ENCODE measurements at places on chromosomes 1 and 21.

DNA sequence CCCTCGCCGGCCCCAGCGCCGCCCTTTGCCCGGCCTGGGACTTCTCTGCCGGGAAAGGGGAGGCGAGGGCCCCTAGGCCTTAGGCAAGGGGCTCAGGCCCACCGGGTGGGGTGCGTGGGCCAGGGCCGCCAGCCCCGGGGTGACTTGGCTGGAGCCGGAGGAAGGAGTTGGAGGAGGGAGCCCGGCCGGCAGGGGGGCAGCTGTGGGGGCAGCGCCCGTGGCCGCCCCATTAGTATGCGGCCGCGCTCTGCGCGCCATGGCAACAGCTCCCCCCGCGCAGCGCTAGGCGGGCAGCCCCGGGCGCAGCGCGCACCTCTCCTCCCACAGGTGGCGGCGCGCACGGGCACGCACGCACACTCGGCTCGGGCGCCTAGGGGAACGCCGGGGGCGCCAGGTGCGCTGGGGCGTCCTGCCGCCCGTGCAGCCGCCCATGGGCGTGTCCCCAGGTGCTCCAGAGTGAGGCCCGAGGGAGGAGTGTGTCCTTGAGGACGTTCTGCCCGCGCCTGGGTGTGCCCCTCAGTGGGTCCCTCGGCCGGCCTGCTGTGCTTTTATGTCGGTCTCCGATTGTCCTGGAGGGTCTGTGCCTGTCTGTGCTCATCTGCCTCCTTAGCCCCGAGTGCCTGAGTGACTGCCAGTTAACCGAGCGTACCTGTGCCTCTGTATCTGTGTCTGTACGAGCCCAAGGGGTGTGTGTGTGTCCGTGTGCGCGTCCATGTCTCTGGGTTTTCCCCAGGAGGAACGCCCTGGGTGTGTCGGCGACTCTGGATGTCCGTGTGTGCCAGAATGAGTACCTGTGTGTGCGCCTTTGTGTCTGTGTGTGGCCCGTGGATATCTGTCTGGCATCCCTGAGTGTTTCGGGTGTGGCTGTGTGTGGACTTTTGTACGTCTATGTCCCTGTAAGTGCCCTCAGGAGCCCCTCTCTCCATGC, 38.2 kb upstream of the WASF2 start:
- no peak for DNase-seq

DNA sequence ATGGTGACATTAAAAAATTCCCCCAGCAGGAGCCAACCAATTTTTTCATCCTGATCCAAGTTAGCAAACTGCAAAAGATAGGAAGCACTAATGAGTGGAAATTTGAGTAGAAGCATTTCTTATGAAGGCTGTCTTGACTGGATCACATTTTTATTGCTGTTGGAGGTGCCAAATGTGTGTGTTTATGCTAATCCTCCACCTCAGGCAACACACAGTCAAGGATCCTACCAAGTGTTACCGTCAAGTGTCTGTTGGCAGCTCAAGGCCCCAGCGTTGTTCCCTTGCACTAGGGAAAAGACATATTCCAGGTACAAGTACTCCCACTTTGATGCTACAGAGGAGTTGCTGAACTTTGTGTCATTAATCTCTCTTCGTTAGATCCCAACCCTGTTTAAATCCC, 18.3 kb downstream of the METTL18 start:
- DNase-seq, result no peak

GRCh38 chr1:3420218-3420951, 34.1 kb upstream of the ARHGEF16 start:
- no peak for DNase-seq

GRCh38 chr21:38284216-38284615, 27.4 kb downstream of the KCNJ15 start:
- DNase-seq, result no peak

- peak; percentile 87 for DNase-seq
Observed at GRCh38 chr1:156889802-156890580, 3.5 kb upstream of the PEAR1 start.

DNA sequence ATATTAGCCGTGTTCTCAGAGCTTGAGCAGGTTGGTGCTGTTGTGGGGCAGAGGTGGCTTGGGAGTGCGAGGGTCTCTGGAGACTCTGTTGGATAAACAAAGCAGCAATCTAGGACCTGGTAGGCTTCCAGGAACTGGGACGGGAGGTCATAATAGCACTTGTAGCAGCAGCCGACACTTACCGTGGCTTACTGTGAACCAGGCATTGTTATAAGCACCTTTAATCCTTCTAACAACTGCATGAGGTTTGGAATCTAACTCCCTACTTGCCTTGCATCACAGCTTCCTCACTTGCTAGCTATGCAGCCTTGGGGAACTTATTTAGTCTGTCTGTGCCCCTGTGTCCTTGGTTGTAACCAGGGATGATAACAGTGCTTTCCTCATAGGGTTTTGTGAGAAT, 94.9 kb downstream of the NAV1 start:
- DNase-seq, result peak; percentile 47

DNA sequence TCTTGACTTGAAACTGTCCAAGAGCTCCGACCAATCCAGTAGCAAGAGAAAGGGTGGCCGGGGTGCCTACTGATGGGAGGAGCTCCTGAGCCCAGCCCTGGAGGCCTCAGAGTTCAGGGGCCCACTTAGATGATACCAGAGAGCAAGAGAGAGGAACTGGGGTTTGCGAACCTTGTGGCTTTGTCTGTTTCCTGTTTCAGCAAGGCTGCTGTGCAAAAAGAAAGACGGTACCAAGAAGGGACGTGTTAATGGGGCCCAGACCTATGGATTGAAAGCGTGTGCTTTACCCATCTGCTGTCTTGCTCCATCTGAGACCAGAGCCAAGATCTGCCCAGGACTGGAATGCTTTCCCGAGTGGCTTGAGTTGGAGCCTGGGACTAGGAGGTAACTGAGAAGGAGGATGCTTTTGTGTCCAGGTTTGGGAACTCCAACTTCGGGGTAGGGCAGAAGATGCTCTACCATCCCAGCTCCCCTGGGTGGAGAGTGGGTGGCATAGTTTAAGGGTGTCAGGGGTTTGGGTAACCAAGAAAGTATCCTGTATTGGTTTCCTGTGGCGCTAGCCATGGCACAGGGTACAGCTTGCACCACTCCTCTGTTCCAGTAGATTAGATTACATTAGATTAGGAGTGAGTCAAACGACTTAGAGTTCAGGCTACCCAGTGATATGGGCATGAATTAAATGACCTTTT, at the start of gene TRAF3IP3:
TRAF3IP3 (plus strand) TSS at position 128 of the 689 bp plus-strand sequence. CDS start 3,987 bp downstream, outside the sequence.
- peak; percentile 11 for DNase-seq

- DNase-seq, result peak; percentile 75
Observed at GRCh38 chr1:78277253-78277652, 213.5 kb upstream of the PTGFR start.

DNA sequence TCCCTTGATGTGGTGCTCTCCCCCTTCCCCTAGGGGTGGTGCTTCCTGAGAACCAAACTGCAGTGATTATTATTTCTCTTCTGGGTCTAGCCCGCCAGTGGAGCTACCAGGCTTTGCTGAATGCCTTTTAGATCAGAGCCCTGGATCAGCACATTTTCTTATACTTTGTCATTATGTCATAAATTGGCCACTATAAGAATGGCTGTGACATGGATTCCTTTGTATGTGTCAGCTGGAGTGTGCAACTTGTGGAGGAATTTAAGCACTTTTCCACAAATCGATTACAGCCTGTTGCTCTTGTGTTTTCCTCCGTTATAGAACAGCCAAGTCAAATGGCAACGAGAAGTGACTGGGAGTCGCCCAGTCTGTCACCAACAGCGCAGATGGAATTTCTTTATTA, 273.3 kb downstream of the DUSP10 start:
- no peak for DNase-seq

DNA sequence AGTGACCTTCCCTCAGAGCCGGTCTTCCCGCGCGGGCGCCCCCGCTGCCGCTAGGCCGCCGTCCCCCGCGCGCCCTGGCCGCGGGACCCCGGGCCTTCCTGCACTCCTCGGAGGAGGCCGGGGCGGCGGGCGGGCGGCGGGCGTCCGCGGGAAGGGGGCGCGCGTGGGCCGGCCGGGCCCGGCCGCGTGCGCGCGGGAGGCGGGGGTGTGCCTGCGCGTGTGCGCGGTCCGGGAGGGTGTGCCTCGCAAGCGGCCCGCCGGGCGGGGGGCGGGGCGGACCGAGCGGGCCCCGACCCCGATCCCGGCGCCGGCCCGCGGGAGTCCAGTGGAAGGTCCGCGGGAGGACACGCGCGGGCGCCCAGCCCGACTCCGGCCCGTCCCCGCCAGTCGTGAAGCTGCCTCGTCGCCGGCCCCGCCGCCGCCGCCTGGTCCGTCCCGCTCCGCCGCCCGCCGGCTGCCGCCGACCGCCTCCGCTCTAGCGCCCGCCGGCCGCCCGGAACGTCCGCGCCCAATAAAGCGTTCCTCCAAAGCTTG, 438 bp downstream of the MRPS6 start:
- no peak for DNase-seq

DNA sequence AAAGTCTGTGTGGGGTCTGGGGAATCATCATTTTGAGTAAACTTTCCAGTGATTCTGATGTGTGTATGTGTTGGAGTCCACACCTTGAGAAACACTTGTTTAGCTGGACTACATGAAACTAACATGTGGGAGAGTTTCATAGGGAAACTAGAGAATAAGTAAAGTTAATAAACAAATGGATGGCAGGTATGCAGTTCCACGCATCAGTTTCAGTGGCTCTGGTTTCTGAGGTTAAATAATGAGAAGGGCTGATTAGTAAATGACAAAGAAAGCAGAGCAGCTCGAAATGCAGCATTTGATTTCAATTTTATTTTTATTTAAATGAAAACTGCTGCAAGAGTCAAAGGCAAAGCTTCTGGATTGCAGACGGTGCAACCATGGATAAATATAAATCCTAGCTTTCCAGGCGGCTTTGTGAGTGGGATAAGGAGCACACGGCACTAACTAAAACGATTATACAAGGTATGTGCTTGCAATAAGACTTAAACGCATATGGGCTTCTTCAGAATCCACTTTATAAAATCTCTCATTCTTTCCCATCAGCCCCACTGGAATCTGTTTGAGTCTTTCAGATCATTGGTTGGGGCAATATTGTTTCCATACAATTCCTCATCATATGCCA, 310.7 kb downstream of the PLPP3 start:
- DNase-seq, result no peak

- no peak for DNase-seq
Observed at GRCh38 chr1:18893120-18893519, 9.2 kb downstream of the ALDH4A1 start.

GRCh38 chr1:65691152-65691900, 101.4 kb upstream of the PDE4B start:
- DNase-seq, result no peak

GRCh38 chr1:11938722-11939526, 4.4 kb downstream of the PLOD1 start:
- no peak for DNase-seq

DNA sequence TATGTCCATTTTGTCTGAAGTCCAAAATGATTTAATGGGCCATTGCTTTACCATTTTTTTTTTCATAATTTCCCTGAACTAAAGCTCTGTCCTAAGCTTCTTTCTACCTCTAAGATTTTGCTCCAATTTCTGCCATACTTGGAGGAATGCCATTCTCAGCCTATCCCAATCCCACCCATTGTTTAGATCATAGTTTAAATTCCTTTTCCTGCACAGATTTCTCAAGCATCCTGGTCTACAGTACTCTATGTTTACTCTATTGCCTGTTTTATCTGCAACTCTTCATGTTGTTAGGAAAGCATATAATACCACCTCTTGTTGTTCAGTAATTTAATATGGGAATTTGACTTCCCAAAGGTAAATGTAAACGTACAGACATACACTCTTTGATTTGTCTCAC, 30.8 kb downstream of the ADAMTS1 start:
- DNase-seq, result peak; percentile 56

- peak; percentile 98 for DNase-seq
Observed at GRCh38 chr1:112575154-112575804, 43.7 kb downstream of the ST7L start.

DNA sequence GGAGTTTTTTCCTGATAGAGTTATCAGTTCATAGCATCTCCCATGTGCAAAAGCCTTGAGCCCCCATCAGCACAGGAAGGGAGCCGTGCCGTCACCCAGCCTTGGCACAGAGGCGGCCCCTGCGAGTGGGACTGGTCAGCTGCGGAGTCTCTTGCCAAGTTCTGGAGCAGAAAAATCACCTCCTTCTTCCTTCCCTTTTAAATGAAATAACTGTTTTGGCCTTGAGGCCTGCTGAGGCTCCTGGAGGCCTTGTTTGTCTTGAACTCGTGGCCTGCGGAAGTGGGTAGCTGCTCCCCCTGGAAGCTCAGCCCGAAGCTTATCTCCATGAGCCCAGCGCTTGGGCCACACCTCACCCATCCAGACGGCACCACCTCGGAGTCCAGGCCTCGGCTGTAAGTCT, 145.7 kb upstream of the TMEM51 start:
- DNase-seq, result peak; percentile 12

DNA sequence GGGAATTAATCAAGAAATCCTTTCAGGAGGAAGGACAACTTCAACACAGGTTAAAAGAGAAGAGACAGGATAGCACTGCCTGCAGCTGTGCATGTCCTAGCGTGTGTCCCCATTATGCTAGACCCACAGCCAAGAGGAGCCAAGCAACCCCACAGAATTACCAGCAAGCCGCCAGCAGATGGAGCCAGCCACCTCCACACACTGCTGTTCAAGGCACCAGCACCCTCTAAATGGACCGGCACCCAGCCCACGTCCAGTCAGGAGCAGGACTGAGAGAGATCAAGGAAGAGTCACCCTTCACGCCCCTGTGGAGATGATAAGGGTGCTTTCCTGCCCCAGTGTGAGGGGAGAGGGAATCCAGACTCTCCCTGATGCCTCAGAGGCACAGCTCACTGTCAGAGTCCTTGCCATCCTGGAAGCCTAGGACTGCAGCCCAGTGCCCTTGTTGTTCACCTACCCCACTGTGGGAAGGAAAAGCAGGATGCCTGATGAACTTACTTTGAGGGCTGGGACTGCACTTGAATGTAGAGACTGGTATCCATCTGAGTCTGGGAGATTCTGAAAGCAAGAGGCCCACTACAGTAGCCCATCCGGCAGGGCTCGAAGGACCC, 37.1 kb upstream of the CTTNBP2NL start:
- peak; percentile 80 for DNase-seq

GRCh38 chr1:86137436-86137835, 19.1 kb downstream of the COL24A1 start:
- DNase-seq, result peak; percentile 63

DNA sequence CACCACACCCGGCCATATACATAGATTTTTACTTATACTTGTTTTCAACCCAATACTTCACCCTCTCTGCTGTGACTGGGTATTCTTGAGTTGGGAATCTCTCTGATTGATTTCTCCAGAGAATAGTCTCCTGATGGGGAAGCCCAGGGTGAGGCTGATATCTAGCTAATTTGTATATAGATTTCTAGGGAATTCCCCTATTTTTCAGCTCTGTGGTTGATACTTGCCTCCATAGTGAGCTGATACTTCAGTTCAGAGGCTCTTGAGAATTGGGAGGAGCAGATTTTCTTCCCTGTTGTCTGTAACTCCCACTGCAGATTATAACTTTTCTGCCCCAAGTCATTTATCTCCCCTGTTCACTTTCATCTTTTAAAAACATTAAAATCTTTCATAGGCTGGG, 14.5 kb upstream of the SH3BGRL3 start:
- no peak for DNase-seq

- DNase-seq, result no peak
Observed at GRCh38 chr1:224668984-224669383, 52.9 kb downstream of the CNIH3 start.

GRCh38 chr1:230581446-230582079, 60.7 kb upstream of the COG2 start:
- DNase-seq, result peak; percentile 13

GRCh38 chr1:178122283-178122682, 28.4 kb downstream of the RASAL2 start:
- DNase-seq, result no peak

Data from choroid plexus epithelial cell (primary cell).